ENCODE measurements at places on chromosomes 3 and 15. TPM values are rescaled to one million over a fixed set of nuclear protein-coding genes. Genes with fewer than 3 reads are reported as not detected.

CAPN3 gene
- total RNA-seq = 37.9 TPM

SEMA5B gene
- total RNA-seq = 2.3 TPM

OXTR gene
- 0.49 TPM for total RNA-seq

ALDH1A3 gene
- not detected for total RNA-seq

AEN gene
- 53.6 TPM for total RNA-seq

WDR49 gene
- total RNA-seq = 0.95 TPM

CP gene
- not detected for total RNA-seq

KNG1 gene
- total RNA-seq = not detected

TUSC7 gene
- not detected for total RNA-seq

SLC15A2 gene
- total RNA-seq = 2.7 TPM

AHSG gene
- not detected for total RNA-seq

MYZAP gene
- total RNA-seq = 143 TPM

COL8A1 gene
- 6.9 TPM for total RNA-seq

MNS1 gene
- 1.5 TPM for total RNA-seq

LRRC49 gene
- total RNA-seq = 11.6 TPM

SPG11 gene
- total RNA-seq = 65.1 TPM

IQCF5 gene
- not detected for total RNA-seq

GPR160 gene
- not detected for total RNA-seq

RFX7 gene
- 6.0 TPM for total RNA-seq

SEMA6D gene
- 90.6 TPM for total RNA-seq

EOMES gene
- total RNA-seq = 0.11 TPM

CPLX3 gene
- not detected for total RNA-seq

APOD gene
- not detected for total RNA-seq

SLC6A1 gene
- total RNA-seq = not detected

DNASE1L3 gene
- 0.39 TPM for total RNA-seq

GNAT1 gene
- not detected for total RNA-seq

MELTF gene
- total RNA-seq = 9.0 TPM

CDHR4 gene
- total RNA-seq = not detected

GOLGA8H gene
- total RNA-seq = 1.5 TPM

FGD5 gene
- 1.1 TPM for total RNA-seq

EPB42 gene
- total RNA-seq = 0.39 TPM

AMT gene
- total RNA-seq = 67.2 TPM

CTSH gene
- 24.1 TPM for total RNA-seq

AGTR1 gene
- not detected for total RNA-seq

ZNF502 gene
- total RNA-seq = 1.1 TPM

SOX14 gene
- not detected for total RNA-seq

TNNC1 gene
- 1,875 TPM for total RNA-seq

PAK6 gene
- total RNA-seq = 9.7 TPM

THPO gene
- 3.0 TPM for total RNA-seq

MRAS gene
- total RNA-seq = 68.6 TPM

GOLGA6A gene
- total RNA-seq = not detected

PARP14 gene
- 1.0 TPM for total RNA-seq

EBLN2 gene
- 3.4 TPM for total RNA-seq

SLC22A14 gene
- 0.12 TPM for total RNA-seq

GOLGA8S gene
- not detected for total RNA-seq

NDUFAF3 gene
- 361 TPM for total RNA-seq

JMJD7 gene
- 22.8 TPM for total RNA-seq

Data from cardiac muscle cell (in vitro differentiated cells and primary cell).